ENCODE measurements at places on chromosomes 12 and 14. TPM values are rescaled to one million over a fixed set of nuclear protein-coding genes. Genes with fewer than 3 reads are reported as not detected.

The SLCO1A2 gene
- total RNA-seq: not detected

The DCAF11 gene
- total RNA-seq: 66.4 TPM

The RPGRIP1 gene
- total RNA-seq: 0.21 TPM

The HOXC13 gene
- total RNA-seq: 9.8 TPM

The INTS13 gene
- 15.7 TPM for total RNA-seq

The CAPZA3 gene
- total RNA-seq: 0.99 TPM

The GZMB gene
- total RNA-seq: not detected

The ARHGAP5 gene
- 96.6 TPM for total RNA-seq

The PRB2 gene
- not detected for total RNA-seq

The ZC2HC1C gene
- 3.9 TPM for total RNA-seq

All from lower leg skin (tissue), 4 donors.